ENCODE measurements at places on chromosomes 2 and 18.

DNA sequence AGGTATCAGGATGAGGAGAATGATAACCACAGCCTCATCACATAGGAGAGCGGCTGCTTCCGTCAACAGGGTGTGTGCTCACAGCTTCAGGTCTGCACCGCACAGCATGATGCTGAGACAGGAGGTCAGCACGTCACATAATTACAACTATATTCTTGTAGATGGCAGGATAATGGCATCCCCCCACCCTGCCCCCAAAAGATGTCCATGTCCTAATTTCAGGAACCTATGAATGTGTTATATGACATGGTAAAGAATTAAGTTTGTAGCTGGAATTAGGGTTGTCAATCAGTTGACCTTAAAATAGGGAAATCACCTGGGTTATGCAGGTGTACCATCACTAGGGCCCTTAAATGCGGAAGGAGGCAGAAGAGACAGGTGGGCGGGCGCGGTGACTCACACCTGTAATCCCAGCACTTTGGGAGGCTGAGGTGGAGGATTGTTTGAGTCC is 73.9 kb downstream of the ARL4C start:
- no peak for DNase-seq

DNA sequence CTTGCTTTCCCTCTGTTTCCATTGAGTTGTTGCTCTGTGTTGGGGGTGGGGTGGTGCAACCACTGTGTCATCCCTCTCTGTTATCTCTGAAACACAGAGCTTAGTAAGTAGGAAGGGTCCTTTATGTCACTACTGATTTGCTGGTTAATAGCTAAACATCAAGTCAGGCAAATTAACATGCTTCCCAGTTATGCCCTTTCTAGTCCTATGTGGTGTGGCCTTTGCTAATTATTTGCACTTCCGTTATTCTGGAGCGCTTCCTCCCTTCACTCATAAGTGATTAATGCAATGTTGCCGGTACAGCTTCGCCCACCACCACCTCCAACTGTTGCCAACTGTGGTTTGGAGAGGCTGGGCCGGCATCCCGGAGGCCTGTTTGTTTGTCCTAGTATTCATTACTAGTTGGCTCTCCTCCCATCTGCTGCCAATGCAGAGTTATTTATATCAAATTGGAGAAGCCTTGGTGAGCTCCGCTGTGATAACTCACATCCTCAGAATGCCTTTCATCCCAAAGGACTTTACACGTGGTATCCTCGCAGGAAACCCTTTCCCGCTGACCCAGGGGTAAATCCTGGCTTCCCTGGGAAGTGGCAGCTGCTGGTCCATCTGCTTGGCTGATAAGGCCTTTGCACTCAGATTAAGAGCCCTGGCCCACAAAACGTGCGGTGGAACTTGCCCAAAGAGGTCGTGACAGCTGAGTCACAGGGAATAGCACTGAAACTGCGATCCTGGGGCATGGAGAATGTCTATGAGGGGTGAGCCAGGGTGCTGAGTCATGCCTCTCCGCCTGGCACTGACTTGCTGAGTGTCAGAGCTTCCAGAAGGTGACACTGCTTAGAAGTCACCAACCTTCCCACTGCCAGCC is 72.0 kb upstream of the ZCCHC2 start:
- peak; percentile 60 for DNase-seq

- peak; percentile 54 for DNase-seq
These were observed 184.3 kb downstream of the SH3BP4 start for GRCh38 chr2:235135990-235136561.

DNA sequence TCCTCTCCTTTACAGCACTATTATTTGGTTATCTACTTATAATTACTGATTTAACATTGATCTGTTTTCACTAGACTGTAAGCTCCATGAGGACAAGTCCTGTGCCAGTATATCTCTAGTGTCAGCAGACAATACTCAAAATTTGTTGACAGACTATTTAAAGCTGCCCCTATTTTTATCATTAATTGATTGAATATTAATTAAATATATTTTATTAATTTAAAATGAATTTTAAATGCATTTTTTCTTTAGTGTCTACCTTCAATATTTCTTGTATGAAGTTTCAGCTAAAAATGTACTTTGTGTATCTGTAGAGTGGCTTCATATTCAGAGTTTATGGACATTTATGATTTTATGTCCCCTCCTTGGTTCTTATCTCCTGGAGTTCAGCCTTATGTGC is 26.4 kb upstream of the FHOD3 start:
- no peak for DNase-seq
